Fibroblast of the aortic adventitia (primary cell): ENCODE measurements at places on chromosomes 3 and 15.

GRCh38 chr3:148758303-148758884 is 60.7 kb downstream of the AGTR1 start:
- DNase-seq: no peak

GRCh38 chr15:85618228-85618505 is 176.6 kb downstream of the KLHL25 start:
- no peak for DNase-seq

GRCh38 chr15:70087708-70088352 is 9.9 kb downstream of the TLE3 start:
- DNase-seq: no peak

- no peak for DNase-seq
These were observed 98.6 kb downstream of the CHL1 start for GRCh38 chr3:295166-295565.

DNA sequence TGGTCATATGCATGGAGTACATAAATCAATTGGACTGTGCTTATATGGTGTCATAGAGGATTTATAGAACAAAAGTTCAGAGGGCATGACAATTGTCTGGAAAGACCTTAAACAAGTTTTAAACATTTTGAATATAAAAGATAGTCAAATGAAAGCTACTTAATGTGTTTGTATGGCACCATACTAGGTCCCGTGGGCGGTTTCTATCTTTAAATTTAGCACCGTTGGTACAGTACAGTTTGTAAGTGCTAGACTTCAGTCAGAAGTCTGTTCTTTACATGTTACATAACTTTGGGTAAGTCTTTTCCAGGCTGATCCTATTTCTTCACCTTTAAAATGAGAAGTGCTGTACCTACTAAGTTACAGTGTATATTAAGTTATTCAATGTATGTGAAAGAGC is 373.4 kb upstream of the ARL6 start:
- DNase-seq: no peak

DNA sequence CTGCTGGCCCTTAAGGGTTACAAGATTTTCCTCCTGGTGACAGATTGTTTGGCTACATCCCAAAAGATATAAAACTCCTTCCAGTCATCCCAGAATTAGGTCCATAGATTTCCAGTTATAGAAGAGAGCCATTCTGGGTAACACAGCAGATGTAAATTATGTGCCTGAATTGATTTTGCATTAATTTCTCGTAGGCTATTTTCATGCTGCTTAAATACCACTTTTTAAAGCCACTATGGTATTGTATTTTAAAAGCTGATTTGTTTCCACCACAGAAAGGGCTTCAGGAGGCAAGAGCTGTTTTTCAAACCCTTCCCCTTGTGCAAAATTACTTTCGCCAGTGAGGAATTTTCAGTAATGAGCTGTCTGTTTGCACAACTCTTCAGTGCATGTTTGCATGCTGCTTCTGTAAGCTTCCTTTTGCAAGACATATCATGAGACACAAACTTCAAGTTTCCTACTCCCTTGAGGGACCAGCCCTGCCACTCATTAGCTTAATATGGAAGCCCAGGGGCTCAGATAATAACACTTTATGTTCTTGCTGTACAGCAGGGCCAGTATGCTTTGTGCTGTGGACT is 105.4 kb upstream of the TNIK start:
- DNase-seq: peak; percentile 39

DNA sequence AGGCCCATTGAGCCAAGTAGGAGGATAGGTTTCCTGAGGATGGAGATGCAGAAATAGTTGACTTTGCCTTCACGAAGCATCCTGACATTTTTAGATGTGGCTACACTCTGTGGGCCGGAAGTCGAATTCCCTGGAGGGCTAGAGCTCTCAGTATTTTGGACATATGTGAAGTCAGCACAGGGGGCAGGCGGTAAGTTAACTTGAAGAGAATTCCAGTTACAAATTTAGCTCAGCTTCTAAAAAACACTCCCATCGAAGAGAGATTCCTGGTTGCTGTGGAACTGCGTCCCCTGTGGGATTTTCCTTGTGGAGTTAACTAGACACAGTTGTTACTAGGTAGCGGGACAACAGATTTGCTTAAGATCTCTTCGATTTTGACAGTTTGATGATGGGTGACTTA is 161.9 kb upstream of the RGMA start:
- no peak for DNase-seq

DNA sequence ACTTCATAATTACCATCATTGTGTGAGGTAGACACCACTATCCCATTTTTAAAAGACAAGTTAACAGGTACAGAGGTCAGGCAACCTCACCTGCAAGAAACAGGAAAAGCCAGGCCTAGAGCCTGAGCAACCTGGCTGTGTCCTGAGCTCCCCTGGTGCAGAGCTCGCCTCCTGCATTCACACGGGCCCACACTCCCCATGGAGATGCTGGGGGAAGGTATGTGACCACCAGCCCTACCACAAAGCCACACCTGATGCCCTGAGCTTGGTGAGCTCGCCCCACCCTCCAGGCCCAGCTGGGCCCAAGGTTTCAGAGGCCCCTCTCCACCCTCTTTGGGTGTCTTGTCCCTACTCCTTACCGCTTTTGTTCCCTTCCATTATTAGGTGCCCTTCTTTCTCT is 1.2 kb upstream of the EFCAB12 start:
- no peak for DNase-seq

DNA sequence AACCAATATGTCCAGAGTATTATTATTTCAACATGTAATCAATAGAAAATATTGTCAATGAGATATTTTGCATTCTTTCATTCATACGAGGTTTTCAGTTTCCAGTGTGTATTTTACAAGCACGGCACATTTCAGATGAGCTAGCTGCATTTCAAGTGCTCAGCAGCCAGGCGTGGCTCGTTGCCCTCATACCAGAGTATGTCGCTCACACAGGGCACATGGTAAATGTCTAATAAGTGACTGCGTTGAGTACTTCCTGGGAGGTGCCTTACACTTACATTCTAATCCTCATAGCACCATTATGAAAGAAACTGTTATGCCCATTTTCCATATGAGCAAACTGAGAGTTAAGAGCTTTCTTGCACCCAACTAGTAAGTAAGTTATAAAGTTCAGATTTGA is 47.4 kb downstream of the TMEM266 start:
- peak; percentile 6 for DNase-seq

DNA sequence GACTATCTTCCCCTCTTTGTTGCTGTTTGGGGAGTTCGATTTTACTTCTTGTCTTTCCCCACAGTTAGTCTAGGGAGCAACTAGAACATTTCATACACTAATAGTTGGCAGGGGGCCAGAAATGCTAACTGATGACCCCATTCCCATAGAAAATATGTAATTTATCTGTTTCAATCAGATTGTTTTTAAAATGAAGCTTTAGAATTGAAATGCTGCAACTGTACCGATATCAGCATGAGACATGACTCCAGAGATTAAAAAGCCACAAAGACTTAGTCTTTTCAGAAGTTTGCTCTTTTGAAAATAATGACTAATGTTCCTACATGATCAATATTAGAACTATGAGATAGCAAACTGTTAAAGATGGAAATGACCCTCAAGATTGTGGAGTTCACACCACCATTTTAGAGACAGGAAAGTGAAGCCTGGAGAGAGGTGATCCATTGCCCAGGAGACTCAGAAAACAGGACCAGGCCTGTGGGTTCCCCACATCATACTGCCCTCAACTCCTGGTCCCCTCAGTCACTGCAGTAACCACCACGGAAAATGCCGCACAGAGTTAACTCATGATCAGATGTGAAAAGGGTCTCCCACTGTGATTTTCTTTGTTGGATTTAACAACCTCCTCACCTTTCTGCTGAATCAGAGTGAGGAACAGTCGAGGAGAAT is 130.3 kb downstream of the CHDH start:
- peak; percentile 67 for DNase-seq

DNA sequence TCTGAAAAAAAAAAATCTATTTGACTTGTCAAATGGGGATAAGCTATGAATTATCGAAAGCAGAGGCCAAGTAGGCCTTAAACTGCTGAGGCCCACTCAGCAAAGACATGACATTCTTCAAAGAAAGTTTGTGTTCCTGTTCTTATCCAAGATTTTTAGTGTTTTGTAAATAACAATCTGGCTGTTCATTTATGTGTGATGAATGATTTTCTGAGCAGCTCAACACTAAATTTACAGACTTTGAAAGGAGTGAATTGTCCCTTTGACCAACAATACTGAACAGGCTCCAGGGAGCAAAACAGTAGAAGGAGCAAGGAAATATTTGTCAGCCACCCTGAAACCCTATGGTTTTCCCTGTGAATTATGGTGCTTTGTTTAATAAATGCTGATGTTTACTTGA is 512.6 kb upstream of the NAALADL2 start:
- DNase-seq: no peak

DNA sequence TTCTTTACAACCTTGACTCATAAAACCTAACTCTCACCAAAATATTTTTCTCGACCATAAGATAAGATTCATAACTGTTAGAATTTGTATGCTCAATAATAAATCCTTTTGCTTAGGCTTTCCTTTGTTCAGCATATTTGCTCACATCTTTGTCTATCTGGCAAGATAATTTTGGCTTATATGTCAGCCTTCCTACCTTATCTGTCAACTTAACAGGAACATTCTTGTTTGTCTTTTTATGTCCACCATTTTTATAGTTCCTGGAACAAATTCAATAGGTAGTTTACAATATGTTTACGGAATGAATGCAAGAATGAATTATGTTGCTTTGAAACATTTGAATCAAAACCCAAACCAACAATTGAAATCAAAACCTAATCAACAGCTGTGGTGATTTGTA is 41.0 kb upstream of the P2RY1 start:
- DNase-seq: no peak

- no peak for DNase-seq
These were observed 1017.4 kb downstream of the SI start for GRCh38 chr3:164060923-164061322.

DNA sequence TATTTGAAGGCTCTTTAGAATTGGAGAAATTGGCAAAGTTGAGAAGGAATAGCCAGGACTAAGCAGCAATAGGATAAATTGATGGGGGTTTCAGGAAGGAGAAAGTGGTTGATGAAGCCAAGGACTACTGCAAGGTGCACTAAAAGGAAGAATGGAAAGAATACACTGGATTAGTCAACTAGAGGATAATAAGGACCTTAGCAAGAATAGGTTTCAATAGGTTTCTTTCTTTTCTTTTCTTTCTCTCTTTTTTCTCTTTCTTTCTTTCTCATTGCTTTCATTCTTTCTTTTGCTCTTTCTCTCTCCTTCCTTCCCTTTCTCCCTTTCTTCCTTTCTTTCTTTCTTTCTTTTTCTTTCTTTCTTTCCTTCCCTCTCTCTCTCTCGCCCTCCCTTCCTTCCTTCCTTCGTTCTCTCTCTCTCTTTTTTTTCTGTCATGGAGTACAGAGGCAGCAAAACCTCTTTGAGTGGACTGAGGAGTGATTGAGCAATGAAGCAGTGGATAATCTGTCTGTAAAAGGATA is 234.4 kb upstream of the TMC3 start:
- DNase-seq: no peak

DNA sequence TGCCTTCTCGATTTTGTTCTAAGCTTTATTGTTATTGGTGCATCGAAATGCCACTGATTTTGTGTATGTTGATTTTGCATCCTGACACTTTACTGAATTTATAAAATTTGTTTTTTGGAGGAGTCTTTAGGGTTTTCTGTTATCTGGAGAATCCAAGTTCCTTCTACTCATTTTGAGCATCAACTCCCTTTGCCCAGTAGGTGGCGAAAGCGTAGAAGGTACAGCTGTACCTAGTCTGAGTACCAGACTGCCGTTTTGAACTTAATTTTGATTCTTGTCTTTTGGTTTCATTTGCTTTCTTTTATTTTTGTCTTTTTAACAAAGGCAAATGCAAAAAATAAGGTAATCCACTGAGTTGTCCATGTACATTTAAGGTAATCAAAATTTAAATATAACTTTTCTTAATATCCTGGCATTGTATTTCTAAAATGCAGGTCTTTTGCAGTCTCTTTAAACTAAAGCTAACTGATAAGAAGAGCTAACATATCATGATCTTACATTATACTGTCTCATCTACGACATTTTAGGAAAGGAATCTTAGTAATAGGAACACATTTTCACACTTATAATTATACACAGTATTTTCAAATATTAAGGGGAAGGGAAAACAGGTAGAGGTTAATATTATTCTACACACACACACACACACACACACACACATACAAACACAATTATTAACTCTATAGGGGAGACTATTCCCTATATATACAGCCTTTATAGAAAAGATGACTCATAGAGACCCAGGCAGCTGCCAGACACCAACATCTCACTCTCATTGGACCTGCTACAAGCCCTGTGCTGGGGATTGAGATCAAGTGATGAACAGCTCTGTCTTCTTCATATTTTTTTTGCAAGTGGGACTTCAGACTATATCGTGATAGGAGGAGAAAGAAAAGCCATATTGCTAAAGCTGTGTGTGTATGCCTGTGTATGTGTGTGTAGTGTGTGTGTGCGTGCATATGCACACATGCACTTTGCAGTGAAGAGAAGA is 71.8 kb downstream of the SYNPR start:
- peak; percentile 84 for DNase-seq

GRCh38 chr3:120560304-120561250 is 35.6 kb upstream of the NDUFB4 start:
- DNase-seq: no peak

DNA sequence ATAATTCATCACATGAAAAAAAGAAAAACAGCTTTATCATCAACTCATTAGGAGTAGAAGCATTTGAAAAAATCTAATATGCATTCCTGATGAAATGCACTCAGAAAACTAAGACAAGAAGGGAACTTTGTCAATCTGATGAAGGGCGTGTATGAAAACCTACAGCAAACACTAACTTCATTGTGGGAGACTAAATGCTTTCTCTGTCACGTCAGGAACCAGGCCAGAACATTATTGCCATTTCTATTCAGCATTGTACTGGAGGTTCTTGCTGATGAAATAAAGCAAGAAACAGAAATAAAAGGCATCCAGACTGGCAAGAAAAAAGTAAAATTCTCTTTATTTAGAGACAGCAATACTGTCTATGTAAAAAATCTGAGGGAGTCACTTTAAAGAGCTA is 235.2 kb downstream of the GABRB3 start:
- no peak for DNase-seq

DNA sequence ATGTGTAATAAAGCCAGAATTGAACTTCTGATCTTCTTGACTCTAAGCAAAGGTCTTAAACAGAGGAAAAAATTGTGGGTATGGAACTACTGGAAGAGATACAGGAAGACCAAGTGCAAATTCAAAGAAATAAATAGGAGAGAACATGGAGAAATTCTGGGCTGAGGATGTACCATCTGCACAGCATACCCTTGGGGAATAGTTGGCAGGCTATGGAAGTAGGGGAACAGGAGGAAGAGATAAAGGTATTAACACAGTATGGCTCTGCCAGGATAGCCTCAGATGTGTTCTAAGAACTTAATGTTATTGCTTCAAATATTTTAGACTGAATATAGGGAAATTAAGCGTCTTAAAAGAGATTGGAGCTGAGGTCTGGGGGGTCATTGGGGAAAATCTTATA is 485.4 kb downstream of the CNTN3 start:
- DNase-seq: no peak
